ENCODE measurements at places on chromosomes 7 and 10.

DNA sequence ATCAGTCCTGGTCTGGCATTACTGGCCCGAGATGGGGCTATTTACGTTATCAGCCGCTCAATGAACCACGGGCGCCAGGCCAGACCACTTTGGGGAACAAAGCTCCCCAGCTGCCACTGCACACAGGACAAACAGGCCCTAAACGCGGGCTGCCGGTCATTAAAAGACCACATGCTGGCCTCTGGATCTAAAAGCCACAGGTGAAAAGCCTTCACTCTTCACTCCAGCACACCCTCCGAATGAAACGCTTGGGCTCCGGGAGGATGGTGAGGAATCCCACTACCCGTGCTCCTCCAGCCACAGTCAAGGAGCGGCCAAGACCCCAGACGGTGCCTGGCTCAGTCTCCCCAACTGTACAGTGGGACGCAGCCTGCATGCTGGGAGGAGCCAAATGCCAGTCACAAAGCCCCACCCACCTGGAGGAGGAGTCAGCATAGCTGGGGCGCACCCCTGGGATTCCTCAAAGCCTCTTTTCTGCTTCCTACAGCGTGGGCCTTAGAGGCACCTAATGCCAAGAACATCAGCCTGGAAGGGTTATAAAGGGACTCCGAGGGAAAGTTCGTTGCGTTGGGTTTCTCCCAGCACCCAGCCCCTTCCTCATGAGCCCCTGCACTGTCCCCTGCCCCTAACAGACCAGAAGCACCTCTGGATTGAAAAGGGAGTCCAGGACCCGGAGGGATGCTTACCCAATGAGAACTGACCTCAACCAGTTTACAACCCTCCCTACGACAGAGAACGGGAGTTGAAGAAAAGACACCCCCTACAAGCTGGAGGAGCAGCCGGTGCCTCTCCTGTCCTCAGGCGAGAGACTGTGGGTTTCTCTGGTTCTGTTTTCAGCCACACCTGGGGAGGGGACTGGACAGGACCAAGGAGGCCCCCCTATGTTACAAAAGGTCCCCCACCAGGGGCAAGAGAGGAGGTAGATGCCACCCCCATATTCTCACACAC is 4.7 kb downstream of the PDGFA start:
- no peak for DNase-seq

- DNase-seq = no peak
These were observed 693.9 kb downstream of the PARD3 start for GRCh38 chr10:34121125-34121753.

- no peak for DNase-seq
These were observed 571.4 kb upstream of the IGFBP3 start for GRCh38 chr7:46492466-46492865.

- DNase-seq = no peak
These were observed 667.4 kb downstream of the MAGI2 start for GRCh38 chr7:78786055-78786454.

GRCh38 chr10:88896994-88897853 is 17.2 kb downstream of the STAMBPL1 start:
- no peak for DNase-seq

DNA sequence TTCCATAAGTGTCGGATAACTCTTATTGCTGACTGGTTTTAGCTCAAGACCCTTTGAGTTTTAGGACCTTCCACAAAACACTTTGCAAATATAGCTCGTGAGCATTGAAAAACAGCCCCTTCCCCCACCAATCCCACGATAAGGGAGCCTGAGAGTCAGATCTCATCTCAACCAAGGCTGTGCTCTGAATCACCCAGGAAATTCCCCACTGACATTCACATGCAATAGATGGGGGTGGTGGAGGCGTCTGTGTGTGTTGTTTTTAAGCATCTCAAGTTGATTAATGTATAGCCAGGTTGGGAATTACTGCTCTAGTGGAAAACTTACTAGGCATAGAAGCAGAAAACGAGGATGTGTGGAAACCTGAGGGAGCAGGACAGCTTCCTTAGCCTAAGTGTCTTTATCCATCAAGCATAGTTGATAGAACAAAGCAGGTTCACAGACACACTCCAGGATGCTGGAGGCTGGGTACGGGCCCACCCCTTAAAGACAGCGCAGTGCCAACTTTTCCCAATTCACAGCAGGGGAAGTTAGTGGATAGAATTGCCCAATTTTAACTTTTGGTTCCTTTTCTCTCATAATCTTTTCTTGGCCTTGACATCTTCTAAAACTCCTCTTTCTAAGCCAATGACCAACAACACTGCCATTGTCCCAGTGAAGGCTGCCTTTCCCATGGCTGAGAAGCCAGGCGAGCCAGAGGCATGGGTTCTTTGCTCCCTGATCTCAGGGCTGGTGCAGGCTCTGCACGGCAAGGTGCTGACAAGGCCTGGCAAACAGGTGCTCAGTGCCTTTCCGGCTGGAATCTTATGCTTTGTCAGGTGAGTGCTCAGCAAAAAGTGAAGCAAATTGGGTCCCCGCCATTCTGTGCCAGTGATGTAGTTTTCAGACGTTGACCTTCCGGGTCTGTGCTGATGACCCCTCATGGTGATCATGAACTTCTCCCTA is 98.5 kb upstream of the INSIG1 start:
- DNase-seq = no peak
